CD14-positive monocyte (primary cell): ENCODE measurements at places on chromosomes 7 and 10.

GRCh38 chr10:44576702-44577191 is 191.8 kb upstream of the CXCL12 start:
- no peak for DNase-seq

GRCh38 chr10:30865141-30865926 is 166.3 kb downstream of the ZNF438 start:
- DNase-seq = peak; percentile 16

DNA sequence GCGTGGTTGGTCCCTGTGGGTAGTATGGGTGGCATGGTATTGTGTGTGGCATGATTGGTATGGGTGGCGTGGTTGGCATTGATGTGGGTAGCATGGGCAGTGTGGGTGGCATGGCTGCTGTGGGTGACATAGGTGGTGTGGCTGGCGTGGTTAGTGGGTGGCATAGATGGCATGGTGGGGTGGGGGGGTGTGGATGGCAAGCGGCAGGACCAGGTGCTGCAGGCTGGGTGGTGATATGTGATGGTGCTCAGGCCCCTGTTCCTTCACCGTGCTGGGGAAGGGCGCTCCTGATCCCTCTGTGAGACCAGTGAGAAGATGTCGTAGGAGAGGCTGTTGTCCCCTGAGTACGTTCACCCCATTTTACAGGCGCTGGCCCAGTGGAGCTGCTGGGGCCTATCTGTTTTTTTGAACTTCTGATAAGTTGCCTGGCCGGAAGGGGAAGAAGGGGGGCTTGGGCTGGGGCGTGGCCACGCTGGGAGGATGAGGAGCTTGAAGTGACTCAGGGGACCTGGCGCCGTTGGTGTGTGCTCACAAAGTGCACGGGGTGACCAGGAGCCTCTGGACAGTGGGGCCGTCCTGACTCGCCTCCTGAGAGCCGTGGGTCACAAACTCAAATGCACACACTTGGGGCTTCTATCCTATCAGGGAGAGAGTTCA is 17.5 kb downstream of the INPP5A start:
- DNase-seq = peak; percentile 90

DNA sequence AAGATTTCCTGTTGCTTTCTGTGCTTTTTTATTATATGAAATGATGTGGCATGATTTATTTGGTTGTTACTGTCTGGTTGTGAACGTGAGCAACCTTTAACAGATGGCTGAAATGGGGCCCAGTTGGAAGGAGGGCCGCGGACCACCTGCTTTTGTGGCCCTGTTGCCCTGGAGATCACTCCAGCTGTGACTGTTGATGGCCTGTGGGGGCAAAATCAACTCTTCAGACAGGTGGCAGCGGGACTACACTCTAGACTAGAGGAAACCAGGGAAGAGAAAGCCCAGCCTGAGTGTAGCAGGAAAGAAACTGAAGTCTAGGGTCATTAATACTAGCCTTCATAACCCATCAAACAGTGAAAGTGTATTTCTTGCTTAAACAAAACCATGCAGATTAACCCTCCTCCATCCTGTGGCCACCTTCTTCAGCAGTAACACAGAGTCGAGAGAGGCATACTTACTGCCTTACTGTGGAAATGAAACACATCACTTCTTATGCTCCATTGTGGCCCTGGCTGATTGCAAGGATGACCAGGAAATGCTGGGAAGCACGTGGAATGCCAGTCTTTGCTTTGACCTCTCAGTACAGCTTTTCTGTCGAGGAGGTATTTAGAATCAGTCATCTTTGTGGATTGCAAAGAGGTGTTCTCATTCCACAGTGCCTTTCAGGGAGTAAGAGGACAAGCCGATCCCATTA is 80.5 kb downstream of the CCNY start:
- DNase-seq = no peak

DNA sequence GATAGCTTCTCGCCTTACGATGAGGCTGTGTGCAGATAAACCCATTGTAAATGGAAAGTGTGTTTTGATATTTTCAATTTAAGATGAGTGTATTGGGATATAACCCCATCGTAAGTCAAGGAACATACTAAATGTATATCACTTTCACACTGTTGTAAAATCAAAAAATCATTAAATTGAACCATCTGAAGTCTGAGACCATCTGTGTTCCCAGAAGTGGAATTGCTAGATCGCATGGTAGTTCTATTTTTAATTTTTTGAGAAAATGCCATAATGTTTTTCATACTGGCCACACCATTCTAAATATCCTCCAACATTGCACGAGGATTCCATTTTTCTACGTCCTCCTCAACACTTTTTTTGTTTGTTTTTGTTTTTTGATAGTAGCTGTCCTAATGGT is 209.1 kb upstream of the MTPN start:
- DNase-seq = no peak

GRCh38 chr10:70268376-70268775 is 15.4 kb downstream of the NPFFR1 start:
- no peak for DNase-seq

GRCh38 chr10:22629852-22630233 is 84.5 kb downstream of the PIP4K2A start:
- DNase-seq = no peak

GRCh38 chr10:83908506-83908905 is 230.8 kb upstream of the GHITM start:
- DNase-seq = no peak

- peak; percentile 88 for DNase-seq
These were observed 104.9 kb downstream of the CDK6 start for GRCh38 chr7:92731335-92732063.

GRCh38 chr10:114507449-114507848 is 103.1 kb upstream of the AFAP1L2 start:
- DNase-seq = no peak

DNA sequence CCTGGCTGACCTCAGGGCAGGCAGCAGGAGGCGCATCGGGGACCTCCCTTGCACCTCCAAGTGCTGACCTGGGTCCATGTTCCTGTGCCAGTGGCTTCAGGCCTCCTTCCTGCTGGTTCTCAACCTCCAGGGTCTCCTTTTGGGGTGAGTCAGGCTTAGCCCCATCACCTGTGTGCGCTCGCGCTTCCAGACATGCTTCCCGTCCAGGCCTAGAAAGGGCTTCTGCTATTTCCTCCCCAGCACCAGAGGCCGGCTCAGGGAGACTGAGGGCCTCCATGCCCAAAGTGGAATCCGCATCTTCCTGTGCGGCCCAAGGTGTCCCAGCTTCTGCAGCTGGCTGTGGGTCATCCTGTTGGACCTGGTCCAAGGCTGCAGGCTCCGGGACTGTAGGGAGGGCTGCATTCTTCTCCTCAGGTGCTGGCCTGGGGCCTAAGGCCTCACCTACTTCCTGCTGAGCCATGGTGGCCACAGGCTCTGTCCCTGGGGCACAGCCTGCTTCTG is 5.9 kb downstream of the NACAD start:
- no peak for DNase-seq
